ENCODE measurements at places on chromosomes 3 and 15. TPM values are rescaled to one million over a fixed set of nuclear protein-coding genes. Genes with fewer than 3 reads are reported as not detected.

The MYO5C gene
- total RNA-seq = 0.16 TPM

The PRTG gene
- 0.47 TPM for total RNA-seq

The PTH1R gene
- total RNA-seq = 0.77 TPM

The FOXL2 gene
- total RNA-seq = under 0.01 TPM

The CCDC13 gene
- total RNA-seq = 0.95 TPM

The SHC4 gene
- total RNA-seq = 4.2 TPM

The HYKK gene
- total RNA-seq = 1.7 TPM

The CEMIP gene
- 27.4 TPM for total RNA-seq

The DUOXA1 gene
- total RNA-seq = under 0.01 TPM

The IL12A gene
- 0.17 TPM for total RNA-seq

The SLC35G2 gene
- total RNA-seq = 5.5 TPM

The CPNE4 gene
- total RNA-seq = not detected

The CHRM5 gene
- under 0.01 TPM for total RNA-seq

The ZNF660 gene
- 2.1 TPM for total RNA-seq

The SLC9C1 gene
- not detected for total RNA-seq
